ENCODE measurements at places on chromosomes 16 and 17.

DNA sequence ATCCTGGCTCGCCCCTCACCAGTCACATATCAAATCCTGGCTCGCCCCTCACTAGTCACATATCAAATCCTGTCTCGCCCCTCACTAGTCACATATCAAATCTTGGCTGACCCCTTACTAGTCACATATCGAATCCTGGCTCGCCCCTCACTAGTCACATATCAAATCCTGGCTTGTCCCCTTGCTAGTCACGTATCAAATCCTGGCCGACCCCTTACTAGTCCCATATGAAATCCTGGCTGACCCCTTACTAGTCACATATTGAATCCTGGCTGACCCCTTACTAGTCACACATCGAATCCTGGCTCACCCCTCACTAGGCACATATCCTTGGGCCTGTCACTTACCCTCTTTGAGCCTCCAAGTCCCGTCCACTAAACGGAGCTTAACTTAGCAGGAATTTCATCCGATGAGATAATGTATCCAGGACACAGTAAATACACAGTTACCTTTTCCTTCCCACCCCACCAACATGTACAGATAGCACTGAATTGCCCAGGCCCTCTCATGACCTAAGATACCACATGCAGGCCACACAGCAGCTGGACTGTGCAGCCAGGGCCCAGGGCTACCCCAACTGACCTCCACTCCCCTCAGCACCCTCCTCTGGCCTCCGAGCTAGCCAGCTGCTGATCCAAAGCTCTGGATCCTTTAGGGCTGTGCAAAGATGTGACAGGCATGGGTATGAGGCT lies 157.8 kb upstream of the RPH3AL start:
- DNase-seq: no peak

DNA sequence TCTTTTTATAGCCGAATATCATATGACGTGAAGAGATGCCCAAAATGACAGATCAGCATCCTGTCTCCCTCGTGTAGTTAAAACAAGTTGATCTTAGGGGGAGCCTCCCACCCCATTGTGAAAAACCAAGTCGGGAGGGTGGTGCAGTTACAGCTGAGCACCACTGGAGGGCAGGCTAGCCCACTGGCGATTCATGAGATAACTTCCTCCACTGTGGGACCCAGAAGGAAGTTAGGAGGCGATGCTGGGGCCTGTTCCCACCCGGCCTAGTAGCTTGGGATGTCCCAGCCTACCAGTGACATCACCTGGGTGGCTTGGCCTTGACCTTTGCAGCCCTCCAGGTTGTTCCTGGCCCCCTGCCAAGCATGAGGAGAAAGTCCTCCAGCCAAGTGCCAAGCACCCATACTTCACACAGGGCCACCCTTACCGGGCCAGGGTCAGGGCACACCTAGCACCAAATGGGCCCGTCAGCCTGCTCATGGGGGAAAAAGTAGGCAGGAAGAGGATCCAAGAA lies 8.1 kb upstream of the CPNE2 start:
- peak; percentile 77 for DNase-seq

DNA sequence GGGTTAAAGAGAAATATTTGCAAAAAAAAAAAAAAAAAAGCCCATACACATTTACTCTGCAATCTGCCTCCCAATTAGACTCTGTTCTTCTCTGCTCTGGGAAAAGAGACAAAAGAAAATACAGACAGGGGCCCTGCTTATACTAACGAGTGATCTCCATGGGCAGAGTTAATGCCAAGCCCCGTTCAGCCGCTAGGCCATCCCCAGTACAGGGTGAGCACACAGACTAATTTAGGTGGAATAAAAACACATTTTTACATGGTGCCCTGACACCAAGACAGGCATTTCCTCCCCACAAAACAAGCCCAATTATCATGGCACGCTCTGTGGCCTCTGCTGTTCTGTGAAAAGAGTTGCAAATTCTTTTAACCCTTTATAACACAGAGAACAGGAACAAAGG lies 356.3 kb upstream of the C16orf82 start:
- DNase-seq: no peak

DNA sequence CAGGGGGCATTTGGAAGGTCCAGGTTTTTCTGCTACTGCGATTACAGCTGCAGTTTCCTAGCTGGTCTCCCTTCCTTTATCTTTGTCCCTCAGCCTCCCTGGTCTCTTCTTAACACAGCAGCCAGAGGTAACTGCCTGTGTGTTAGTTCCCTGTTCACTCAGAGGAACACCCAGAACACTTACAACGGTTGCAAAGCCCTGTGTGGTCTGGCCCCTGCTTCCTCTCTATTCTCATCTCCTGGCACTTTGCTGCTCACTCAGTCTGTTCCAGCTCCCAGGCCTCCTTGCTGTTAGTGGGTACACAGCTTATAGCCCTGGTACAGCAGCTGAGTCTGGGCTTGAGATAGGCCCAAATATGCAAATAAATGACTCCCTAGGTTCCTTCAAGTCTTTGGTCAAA lies 16.4 kb downstream of the NTN1 start:
- no peak for DNase-seq

DNA sequence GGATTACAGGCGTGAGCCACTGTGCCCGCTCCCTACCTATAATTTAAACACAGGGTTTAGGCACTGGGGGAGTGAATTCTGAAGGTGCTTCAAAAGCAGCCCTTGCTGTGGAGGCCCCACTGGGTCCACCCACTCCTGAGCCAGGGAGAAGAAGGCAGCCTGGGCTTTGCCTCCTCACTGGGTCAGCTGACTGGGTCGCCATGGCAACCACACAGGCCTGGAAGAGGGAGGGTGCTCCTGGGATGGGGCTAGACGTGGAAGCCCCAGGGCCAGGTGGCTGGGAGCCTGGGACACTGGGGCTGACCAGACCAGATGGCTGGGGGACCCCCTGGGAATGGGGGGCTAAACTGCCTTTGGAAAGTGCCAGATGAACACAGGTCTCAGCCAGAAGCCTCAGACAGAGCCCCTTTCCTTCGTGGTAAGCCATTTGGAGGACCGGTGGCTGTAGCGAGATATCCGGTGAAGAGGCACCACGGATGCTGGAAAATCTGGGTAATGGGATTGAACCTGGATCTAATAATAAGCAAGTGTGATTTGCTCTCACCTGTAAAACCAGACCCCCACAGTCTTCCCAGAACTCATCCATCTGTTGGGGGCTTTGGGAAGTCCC lies 32.9 kb downstream of the TRARG1 start:
- no peak for DNase-seq

- DNase-seq: no peak
Measured at GRCh38 chr17:8681170-8681949, 50.8 kb upstream of the MYH10 start.

DNA sequence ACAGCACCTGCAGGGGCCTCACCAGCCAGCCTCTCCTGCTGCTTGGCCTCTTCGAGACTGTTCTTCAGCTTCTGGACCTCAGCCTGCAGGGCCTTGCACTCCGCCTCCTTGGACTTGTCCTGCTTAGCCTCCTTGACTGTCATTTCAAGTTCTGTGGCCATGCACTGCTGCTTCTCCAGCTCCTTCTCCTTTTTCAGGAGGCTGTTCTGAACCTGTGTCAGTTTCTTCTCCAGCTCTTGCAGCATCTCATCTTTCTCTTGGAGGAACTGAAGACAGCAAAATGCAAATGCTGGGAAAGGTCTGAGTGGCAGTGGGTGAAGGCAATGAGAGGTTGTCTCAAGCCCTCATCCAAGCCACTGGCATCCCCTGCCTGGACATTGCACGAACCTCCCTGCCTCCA lies 39.1 kb downstream of the DHX38 start:
- DNase-seq: no peak

- DNase-seq: peak; percentile 97
Measured at GRCh38 chr17:8192070-8192815, 2.3 kb upstream of the BORCS6 start.

DNA sequence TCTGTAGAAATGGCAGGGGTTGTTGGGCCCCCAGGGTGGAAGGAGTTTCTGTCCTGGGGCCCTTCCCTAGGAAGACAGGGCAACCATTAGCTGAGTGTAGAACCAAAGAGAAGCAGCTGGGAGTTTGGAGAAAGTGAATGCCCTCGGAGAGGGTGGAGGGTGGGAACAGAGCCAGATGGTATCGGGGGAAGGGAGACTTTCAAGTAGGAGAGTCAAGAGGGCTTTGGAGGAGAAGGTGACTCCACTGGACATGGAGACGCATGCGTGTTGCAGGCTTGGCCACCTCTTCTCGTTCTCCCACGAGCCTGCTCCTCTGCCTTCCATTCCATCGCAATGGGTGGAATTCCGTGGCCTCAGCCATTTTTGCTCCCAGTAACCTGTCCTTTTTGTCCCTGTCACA lies 19.4 kb downstream of the SLC47A1 start:
- DNase-seq: no peak
